ENCODE measurements at places on chromosomes 4 and X.

DNA sequence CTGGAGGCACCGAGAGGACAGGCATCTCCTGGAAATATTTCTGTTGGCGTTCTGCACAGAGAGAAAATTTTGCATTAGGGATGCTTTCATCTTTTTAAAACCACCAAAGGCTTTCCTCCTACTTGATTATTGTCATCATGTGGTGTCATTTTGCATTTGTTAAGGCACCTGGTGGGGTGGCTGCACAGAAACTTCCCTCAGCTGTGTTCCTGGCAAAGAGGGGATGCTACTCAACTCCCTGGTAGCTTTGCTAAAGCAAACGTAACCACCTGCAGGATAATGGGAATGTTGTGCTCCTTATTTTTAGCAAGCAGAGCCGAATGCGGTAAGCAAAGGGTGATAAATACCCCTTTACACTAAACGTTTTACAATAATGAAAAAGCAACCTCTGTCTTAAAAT, 229.8 kb downstream of the STIM2 start:
- no peak for DNase-seq

DNA sequence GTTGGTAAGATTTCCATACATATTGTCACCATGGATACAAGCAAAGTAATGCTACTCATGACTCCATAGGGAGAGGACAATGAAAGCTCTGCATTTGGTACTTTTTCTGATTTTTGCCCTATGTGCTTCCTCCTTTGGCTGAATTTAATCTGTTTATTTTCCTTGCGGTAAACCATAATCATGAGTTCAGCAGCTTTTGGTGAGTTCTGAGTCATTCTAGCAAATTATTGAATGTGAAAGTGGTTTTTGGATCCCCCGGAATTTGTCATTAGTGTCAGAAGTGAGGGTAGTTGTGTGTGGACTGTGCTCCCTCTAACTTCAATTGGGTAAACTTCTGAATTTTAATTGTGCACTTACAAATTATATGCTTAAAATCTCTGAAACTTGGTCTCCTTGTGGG, 170.3 kb downstream of the MOSPD2 start:
- DNase-seq = no peak

GRCh38 chr4:156998500-156999174, 27.0 kb upstream of the PDGFC start:
- no peak for DNase-seq

DNA sequence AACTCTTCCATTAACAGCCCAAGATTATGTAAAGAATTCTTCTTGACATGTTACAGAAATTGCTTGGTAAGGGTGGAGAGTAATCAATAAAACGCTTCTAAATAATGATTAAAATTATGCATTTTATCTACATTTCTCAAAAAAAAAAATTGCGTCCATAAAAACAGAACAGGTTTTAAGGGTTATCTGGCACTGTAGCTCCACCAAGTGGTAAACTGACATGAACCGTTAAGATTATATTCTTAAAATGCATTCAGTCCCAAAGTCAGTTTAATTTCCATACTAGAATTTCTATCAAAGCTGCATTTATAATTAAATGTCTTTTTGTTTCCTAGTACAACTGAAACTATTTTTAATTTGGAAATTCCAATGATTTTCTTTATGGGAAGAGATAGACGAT, 214.0 kb upstream of the UGT8 start:
- no peak for DNase-seq

- DNase-seq = no peak
These were observed 197.9 kb downstream of the EVC2 start for GRCh38 chr4:5510504-5510903.

DNA sequence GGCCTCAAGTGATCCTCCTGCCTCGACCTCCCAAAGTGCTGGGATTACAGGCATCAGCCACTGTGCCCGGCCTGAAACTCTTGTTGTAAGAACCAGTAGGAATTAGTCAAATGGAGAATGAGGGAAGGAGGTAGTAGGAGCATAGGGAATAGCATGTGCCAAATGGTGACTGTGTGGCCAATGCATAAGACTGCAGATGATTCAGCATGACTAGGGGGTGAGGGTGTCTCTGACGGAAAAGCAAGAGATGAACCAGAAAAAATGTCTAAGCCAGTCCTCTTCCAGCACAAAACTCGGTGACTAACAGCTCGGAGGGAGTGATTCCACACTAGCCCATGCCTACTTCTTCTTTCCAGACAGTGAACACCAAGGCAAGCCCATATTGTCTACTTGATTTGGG, 58.2 kb upstream of the DUSP21 start:
- no peak for DNase-seq

GRCh38 chrX:39753293-39753996, 344.3 kb downstream of the BCOR start:
- no peak for DNase-seq

DNA sequence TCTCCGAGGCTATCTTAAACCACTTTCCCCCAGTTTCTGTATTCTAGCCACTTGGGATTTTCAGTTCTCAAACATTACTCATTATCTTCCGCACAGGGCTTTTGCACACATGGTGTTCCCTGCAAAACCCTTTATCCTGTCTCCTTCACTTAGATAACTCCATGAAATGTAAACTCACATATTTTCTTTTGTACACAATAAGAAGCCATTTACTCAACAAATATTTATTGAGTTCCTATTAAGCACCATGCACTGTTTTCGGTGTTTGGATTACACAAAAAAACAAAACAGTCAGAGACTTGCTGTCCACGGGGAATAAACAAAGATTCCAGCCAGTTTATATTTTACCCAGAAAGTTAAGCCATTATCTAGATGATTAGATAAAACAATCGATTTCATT, 42.5 kb upstream of the UNC5C start:
- DNase-seq = no peak

DNA sequence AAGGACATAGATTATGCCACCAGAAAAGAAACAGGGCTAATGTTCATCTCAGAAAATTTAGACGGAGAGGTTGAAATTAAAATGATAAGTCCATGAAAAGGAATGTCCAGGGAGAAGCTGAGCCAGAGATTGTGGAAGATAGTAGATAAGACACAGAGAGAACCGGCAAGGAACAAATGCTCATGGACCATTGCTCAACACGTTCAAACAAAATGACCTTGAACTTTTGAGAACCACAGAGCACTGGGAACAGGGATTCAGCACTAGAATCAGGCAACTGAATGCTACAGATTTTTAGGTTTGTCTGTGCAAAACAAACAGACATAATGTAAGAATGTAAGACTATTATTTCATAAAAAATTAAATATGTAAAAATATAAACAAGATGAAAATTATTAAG, 206.3 kb downstream of the PDGFC start:
- DNase-seq = no peak

DNA sequence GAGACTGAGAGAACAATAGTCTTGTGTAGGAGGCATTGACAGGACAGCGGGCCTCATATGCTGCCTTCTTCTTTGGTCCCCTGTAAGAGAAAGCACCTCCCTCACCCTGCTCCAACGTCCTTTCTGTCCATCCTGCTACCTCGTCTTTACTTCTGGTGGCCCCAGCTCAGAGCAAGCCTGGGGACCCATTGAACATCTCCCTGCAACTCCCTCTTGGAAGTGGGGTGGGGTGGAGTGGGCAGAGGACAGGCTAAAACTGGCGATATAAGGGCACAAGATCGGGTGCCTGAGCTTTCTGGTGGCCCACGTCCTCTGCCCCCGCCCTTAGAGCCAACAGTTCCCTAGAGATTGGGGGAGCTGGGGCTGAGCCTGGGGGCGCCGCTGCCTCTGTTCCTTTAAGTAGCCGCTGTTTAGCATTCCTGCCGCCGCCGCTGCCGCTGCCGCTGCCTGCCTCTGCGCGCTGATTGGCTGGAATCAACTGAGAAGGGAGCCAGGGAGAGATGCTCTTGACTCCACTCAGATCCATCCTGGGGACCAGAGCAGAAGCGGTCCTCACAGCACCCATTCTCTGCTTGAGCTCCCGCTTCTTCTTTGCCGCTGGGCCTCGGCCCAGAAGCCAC, at the start of gene DLG3:
TSS of gene DLG3 (plus strand) at position 510 of the 620 bp plus-strand sequence. CDS start 367 bp downstream, outside the sequence.
- no peak for DNase-seq

- no peak for DNase-seq
These were observed 207.1 kb upstream of the NHS start for GRCh38 chrX:17167915-17168314.

DNA sequence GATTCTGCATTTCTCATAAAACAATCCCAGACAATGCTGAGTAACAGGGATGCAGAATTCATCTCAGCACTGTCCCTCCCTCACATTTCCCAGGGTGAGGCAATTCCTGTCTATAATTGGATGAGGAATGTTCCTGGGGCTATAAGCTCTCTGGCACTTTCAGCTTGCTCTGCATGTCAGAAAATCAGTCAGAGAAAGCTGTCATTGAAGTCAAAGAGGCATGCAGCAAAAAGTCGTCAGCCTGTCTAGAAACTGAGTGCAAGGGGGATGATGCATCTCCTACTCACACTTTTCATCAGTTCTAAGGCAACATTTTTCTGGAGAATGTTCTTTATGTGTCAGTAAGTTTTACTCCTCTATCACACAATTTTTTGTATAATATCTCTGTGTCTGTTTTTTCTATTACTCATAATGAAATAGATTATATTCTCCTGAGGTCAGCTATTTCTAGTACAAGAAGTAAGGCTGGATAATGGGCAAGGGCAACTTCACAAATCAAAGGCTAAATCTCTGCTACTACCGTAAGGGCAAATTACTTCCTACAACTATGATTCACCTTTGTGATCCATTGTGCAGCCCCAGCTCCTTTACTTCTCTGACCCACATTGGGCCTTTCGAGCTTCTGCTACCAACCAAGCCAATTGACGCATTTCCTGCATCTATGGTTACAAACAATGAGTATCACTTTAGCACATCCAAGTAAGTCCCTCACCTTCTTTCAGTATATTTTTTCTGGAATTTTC, 56.0 kb downstream of the TASL start:
- no peak for DNase-seq

- no peak for DNase-seq
These were observed 42.4 kb upstream of the MYOZ2 start for GRCh38 chr4:119093042-119093827.

- DNase-seq = no peak
These were observed 38.2 kb downstream of the BEX3 start for GRCh38 chrX:103414561-103414960.

DNA sequence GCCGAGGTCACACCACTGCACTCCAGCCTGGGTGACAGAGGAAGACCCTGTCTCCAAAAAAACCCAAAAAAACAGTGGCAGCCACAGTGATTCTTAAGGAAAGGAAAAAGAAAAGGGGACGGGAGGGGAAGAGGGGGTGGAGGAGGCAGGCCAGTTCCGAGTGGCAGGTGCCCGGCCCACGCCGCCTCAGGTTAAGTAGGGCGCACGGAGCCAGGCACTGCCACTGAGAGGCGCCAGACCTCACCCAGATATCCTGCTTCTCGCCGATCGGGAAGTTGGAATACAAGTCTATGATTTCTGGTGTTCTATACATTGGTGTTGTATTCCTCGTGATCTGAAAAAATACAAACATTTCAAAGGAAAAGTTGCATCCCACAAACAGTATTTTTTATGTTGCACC, 35.9 kb downstream of the GAK start:
- no peak for DNase-seq

- no peak for DNase-seq
These were observed 63.7 kb downstream of the RBPJ start for GRCh38 chr4:26384380-26385057.

GRCh38 chrX:136034668-136035067, 49.4 kb downstream of the SLC9A6 start:
- no peak for DNase-seq

GRCh38 chrX:134634691-134635090, 23.6 kb downstream of the PLAC1 start:
- no peak for DNase-seq

- DNase-seq = no peak
These were observed 61.9 kb downstream of the PRKG2 start for GRCh38 chr4:81152839-81153713.

GRCh38 chr4:126136922-126137781, 822.4 kb downstream of the FAT4 start:
- DNase-seq = no peak

DNA sequence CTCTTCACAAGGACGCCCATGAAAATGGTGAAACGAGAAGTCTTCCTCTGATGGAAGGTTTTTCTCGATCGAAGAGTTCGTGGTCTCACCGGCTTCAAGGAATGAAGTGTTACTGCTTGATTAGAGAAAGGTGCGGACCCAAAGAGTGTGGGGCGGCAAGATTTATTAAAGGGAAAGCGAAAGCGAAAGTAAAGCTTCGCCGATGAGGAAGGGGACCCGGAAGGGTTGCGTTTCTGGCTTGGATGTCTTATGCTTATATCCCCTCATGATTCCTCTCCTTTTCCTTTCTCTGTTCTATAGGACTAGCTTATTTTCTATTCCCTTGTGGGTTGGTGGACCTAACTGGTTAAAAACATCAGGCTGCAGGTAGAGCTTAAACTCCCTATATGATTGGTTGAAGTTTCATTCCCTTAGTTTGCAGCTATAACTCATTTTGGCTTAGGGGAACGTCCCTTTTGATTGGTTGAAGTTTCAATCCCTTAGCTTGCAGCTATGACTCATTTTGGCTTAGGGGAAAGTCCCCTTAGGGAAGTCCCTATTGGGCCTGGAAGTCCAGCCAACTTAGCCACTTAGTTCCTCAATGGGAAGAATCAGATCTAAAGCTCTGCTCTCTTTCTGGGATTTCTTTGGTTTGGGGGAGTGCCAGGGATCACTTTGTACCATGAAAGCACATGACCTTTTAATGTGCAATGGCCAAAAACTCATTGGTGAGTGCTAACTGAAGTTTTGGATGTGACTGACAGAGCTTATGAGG, 1025.0 kb upstream of the PCDH10 start:
- no peak for DNase-seq

DNA sequence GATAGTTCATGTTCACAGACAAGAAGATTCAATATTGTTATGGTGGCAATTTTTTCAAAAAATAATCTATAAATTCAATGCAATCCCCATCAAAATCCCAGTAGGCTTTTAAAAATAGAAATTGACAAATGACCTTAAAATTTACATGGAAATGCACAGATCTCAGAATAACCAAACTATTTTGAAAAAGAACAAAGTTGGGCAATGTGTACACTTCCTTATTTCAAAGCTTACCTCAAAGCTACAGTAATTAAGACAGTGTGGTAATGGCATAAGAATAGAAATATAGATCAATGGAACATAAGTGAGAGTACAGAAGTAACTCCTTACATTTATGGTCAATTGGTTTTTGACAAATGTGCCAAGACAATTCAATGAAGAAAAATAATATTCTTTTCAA, 39.0 kb downstream of the FRMD7 start:
- DNase-seq = no peak

GRCh38 chrX:2828344-2828958, at the start of gene GYG2:
TSS of gene GYG2 (plus strand) at chrX:2828930. CDS start at chrX:2830189, 1,259 bp downstream.
- no peak for DNase-seq

- DNase-seq = no peak
These were observed 33.0 kb downstream of the SNCA start for GRCh38 chr4:89803915-89804314.

- no peak for DNase-seq
These were observed 122.2 kb downstream of the UBE2K start for GRCh38 chr4:39820186-39820585.

- DNase-seq = peak; percentile 57
These were observed 91.1 kb upstream of the KIT start for GRCh38 chr4:54566608-54567007.

DNA sequence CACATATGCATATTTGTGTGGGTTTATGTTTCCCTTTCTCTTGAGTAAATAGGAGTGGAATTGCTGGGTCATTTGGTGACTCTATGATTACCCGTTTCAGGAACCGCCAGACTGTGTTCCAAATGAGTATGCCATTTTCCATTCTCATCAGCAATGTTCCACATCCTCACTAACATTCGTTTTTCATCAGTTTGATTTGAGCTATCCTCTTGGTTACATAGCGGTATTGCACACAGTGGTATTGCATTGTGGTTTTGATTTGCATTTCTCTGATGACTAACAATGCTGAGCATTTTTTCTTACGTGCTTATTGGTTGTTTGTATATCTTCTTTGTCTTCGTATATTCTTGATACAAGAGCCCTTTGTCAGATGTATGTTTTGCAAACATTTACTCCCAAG, 218.0 kb upstream of the AMOT start:
- no peak for DNase-seq
